Omental fat pad (tissue), 4 donors: ENCODE measurements at places on chromosomes 2 and 18.

GRCh38 chr2:47091118-47091517 is 64.0 kb downstream of the STPG4 start:
- no peak for DNase-seq

- DNase-seq = no peak
Measured at GRCh38 chr2:79432731-79433146, 80.1 kb upstream of the CTNNA2 start.

DNA sequence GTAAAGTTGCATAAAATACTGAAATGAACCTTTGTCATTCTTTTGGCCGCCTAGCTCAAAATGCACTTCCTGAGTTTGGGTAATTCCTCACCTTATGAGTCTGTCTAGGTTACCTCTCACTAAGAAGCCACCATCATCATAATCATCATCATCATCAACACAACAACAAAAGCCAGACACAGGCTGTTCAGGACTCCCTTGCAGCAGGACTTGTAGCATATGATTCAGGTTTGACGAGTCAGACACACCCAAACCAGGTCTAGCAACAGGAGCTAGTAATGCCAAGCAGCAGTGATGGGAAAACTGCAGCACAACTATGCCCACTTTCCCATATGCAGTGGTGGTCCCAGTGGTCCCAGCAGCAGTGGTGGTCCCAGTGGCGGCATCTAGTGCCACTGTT is 2.8 kb upstream of the SGO2 start:
- DNase-seq = no peak

GRCh38 chr2:38407111-38407682 is 30.1 kb upstream of the ATL2 start:
- DNase-seq = no peak
